ENCODE measurements at places on chromosomes 16 and 17.

DNA sequence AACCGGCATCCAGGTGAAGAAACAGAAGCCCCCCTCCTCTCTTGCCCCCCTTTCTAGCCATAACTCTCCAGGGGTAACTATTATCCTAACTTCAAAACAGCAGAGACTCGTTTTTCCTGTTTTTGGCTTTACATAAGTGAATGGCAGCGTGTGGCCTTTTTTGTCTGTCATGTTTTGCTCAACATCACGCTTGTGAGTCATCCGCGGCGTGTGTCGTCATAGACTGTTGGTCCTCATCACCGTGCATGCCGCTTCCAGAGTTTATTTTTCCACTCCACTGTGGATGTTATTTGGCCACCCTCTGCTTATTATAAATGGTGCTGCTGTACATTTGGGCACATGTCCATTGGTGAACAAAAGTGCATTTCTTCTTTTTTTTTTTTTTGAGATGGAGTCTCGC is 52.6 kb downstream of the ERN1 start:
- no peak for DNase-seq

DNA sequence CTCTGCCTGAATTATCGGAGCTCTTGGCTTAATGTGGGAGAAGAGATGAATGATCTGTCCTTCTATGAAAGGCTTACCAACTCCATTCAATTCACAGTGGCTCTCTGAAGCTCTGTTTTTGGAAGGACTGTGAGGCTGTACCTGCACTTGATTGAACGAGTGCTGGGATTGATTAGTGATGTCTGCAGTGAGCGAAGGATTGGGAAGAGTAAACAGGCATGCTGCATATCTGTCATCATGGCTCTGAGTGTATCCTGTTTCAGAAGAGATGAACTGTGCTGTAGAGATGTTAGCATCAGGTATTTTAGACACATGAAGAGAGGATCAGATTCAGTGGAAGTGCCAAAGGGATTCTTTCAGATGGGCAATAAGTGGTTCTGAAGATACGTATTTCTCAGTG is 564.0 kb downstream of the MAF start:
- no peak for DNase-seq

DNA sequence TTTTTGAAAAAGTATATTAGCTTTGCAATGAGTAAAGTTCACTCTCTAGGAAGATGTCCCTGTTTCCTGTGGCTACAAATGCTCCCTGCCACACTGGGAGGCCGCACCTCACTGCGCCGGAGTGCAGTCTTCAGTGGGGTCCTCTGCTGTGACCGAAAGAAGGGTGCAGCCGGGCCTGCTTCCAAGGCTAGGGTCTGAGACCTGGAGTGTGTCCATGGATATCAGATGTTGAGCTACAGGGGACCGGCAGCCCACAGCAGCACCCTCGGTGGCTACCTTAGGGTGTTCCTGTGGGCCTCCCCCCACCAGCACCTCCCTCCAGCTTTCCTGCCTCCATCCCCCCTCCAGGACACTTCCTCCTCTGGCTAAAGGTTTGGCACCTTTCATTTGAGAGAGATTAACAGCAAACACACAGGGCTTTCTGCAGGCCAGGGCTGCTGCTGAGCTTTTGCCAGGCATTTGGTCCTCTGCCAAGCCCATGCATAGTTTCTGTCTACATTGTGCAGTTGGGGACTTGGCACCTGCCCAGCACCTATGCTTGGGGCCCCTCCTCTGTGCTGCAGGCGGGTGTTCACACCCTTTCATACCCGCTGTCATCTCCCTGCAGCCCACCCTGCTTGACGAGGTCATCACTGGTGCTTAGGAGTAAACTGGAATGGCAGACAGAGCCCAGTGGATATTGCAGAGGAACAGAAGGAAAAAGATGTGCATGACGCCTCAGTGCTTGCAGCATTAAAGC is 33.8 kb upstream of the CRISPLD2 start:
- DNase-seq = no peak

DNA sequence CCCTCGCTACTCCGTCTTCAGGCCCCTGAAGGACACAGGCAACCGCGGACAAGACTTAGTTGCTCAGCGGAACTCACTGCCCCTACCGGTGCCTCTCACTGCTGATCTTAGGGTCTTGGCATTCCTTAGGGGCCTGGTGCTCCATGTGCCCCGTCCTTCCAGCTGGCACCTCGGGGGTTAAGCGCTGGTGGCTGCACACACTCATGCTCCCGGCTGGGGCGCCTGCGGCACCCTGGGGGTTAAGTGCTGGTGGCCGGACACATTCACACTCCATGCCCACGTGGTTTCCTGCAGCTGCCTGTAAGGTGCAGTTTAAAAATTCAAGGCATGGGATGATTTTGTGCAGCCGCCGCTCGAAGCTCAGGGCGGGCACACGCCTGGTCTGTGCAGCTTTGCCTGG is 45.1 kb downstream of the BAIAP2 start:
- DNase-seq = no peak

DNA sequence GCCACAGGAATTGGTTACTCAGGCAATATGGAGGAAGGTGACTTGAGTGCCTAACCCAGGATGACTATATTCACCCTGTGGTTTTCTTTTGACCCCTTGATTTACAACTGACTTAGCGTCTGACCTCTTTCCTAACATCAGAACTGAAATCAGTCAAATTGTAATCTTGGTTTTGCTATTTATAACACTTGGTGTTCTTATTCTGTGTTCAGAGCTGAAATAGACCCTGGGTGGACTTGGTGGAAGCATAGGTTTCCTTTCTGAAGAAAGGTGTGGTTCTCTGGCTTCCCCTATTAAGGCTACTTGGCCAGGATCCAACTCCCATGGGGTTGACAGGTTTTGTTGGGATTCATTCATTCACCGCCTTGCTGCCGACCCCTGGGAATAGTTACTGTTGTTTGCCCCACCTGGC is 80.8 kb downstream of the CLEC16A start:
- DNase-seq = no peak

DNA sequence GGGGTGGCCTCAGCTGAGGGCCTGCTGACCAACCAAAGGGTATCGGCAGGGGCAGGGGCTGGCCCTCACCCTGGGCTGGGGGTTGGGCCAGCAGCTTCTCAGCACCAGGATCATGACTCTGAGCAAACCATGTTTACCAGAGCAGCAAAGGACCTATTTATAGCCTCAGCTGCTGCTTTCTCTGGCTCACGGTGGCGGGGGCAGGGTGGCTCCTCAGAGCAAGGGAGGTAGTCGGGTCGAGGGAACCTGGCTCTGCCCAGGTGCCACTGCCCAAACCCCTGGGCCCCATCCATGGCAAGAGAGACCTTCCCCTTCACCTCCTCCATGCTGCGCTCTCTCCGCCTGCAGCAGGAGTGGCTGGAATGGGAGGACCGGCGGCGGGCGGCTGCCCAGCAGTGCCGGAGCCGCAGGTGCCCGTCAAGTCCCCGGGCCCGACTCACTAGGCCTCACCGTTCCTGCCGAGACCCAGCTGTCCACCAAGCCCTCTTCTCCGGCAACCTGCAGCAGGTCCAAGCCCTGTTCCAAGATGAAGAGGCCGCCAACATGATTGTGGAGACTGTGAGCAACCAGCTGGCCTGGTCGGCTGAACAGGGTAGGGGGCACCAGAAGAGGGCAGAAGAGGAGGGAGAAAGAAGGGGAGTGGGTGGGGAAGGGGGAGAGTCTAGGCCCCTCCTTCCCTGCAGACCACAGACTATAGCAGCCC is at the start of gene ASB16:
Gene ASB16, plus strand, starts transcription at position 206 of the 703 bp plus-strand sequence. Its CDS starts 86 bp downstream, at position 292.
- DNase-seq = no peak

DNA sequence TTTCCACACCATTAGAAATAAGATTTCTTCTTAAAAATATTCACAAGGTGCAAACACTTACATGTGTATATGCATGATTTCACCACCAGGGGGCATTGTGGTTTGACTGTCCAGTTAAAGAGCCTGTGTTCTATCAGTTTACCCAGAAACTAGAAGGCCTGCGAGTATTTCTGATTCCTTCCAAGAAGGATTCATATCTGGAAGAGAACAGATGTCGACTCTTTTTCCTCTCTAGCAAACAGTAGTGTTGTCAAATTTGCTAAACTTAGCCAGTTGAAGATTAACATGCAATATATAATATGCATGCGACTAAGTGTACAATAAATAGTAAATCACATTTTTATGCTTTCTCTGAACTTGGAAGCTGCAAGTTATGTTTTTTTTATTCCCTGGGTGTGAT is 404.1 kb downstream of the WWOX start:
- no peak for DNase-seq

DNA sequence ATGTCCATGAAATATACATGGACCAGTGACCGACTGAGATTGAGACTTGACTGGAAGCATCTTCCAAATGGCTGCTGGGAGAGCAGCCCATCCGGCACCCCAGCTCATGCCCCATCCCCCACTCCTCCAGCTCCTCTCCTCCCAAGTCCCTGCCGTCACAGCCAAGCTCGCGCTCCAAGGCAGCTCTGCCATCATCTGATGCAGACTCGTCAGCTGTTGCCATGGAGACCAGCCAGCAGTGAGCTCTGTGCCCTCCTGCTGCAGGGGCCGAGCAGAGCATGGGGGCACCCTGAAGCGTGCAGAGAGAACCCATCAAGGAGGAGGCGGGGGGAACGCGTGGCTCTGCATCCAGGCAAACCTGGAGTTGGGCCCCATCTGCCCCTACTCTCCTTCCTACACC is 74.5 kb upstream of the TNRC6C start:
- DNase-seq = no peak

GRCh38 chr17:44216694-44217093 is 2.8 kb downstream of the UBTF start:
- no peak for DNase-seq

DNA sequence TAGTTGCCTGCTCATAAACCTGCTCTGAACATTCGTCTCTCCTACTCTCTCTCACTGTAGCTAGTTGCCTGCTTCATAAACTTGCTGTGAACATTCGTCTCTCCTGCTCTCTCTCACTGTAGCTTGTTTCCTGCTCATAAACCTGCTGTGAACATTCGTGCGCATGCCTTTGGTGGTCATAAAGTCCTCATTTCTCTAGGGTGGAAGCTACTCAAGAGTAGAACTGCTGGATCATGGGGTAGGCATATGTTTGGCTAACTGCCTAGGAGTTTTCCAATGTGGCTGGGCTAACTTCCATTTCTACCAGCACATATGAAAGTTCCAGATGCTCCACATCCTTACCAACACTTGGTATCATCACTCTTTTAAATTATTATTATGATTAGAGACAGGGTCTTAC is 174.6 kb upstream of the RPH3AL start:
- no peak for DNase-seq

DNA sequence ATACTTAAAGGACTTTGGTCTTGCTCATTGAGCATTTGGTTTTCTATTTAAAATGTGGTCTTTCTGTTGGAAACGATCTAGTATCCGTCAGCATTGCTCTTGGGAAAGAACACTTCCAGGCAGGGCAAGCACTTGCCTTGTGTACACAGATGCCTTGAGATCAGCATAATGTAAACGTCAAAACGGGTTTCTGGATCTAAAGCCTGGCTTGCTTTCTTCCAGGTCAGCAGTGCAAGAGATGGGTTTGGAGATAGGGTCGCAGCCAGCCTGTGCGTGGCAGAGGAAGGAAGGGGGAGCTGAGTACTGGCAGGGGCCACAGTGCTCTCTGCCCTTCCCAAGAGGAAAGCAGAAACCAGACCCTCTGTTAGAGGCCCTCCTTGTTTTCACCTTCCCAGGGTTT is 175.5 kb downstream of the LGALS9B start:
- DNase-seq = no peak

GRCh38 chr17:81935709-81936084 is 1.4 kb downstream of the PYCR1 start:
- DNase-seq = no peak

DNA sequence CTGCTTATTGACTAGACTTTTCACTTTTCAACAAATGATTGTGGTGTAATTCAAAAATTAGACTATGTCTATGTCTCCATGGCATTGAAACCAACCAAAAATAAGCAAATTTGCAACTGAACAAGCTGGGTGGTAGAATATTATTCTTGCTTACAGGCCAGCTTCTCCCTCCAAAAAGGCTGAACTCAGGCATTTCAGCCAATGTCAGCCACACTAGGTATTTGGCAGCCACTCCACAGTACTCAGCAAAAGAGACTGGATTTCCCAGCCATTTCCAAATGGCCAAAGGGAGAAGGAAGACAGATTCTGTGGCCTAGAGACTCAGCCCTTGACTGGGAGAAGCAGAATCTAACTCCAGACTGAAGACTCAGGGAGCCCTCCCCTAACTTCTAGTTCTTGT is 121.8 kb upstream of the IRX5 start:
- DNase-seq = no peak

- DNase-seq = no peak
Observed at GRCh38 chr16:10362077-10362863, 23.6 kb upstream of the ATF7IP2 start.

DNA sequence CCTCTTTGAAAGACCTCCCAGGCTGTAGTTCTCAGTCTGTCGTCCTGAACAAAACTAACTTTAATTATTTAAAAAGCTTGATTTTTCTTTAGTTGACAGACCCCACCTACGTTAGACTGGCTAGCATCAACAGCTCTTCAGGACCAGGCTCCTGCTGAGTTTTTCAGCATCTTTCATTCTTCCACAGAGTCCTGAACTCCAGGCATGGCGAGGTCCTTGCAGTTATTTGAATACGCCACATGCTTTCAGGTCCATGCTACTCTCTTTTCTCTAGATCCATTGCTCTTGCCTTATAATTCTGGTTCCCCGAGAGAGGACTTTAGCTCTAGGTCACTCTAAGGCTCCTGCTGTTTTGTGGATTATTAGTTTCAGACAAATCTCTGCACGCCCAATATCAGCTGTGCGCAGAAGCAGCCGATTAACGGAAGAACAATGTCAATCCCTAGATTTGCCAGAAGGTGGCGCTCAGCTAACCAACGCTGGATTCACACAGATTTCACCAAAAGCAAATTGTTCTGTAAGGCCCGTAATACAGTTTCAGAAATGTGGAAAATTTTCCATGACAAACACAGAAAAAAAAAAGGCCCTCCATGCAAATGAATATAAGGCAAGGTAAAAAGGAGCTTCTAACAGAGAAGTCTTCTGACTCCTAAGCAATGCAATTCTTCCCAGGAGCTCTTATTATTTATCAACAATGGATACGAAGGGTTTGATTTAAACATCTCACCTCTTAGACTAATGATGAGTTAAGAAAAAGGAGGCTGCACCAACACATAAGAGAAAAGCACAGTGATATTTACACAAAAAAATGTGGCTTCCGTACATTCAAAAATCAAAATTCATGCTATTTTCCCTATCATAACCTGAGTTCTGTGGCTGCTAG is 33.5 kb upstream of the BCO1 start:
- DNase-seq = no peak

GRCh38 chr16:49463529-49463928 is 89.9 kb downstream of the C16orf78 start:
- DNase-seq = no peak

DNA sequence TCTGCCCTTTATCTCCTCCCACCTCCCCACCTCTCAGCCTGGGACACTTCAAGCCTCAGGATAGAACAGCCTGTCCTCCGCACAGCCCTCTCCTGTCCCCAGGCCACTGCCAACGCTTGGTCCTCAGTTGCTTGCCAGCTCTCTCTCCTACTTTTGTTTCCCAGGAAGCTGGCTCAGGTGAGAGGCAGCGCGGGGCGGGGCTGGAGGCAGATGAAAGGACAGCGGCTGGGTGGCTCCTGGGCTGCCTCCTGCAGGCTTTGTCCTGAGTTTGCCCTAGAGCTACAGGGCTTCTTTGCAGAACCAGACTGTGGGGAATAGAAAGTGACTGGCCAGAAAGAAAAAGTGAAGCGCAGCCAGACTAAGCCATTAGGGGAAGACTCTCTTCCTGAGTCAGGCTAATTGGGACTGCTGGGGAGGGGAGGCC is 48.2 kb upstream of the CDC42EP4 start:
- DNase-seq = no peak

- no peak for DNase-seq
Observed at GRCh38 chr17:67974598-67975066, 21.6 kb downstream of the C17orf58 start.

GRCh38 chr16:73086108-73086507 is 38.2 kb upstream of the ZFHX3 start:
- no peak for DNase-seq

- DNase-seq = no peak
Observed at GRCh38 chr17:81003711-81004475, 12.3 kb downstream of the CHMP6 start.

Data from NCI-H187 treated with DMSO at 0.1 percent for 48 hours (cell line).